Fibroblast of the aortic adventitia (primary cell): ENCODE measurements at places on chromosomes 3 and 15. TPM values are rescaled to one million over a fixed set of nuclear protein-coding genes. Genes with fewer than 3 reads are reported as not detected.

Gene HDAC11
- total RNA-seq: 3.9 and 5.2 TPM in 2 replicates

Gene EIF1B
- 9.4 and 34.4 TPM in 2 replicates for total RNA-seq

Gene CD96
- 0.09 TPM in 1 of 2 replicates, not detected in the other for total RNA-seq

Gene DGKG
- total RNA-seq: 0.08 and 0.27 TPM in 2 replicates

Gene ZPLD1
- total RNA-seq: 0.33 and 0.45 TPM in 2 replicates
